ENCODE measurements at places on chromosomes 3 and 15. TPM values are rescaled to one million over a fixed set of nuclear protein-coding genes. Genes with fewer than 3 reads are reported as not detected.

Gene WDR49
- total RNA-seq: 0.08 TPM

Gene FILIP1L
- total RNA-seq: 8.5 TPM

Gene SERINC4
- total RNA-seq: not detected

Gene SCG5
- total RNA-seq: 100 TPM

Gene IQCH
- total RNA-seq: 1.3 TPM

Gene SLC9C1
- total RNA-seq: 0.70 TPM

Gene ZNF80
- total RNA-seq: not detected

Gene DNAH1
- total RNA-seq: 1.7 TPM

Gene LRRC31
- total RNA-seq: not detected

Gene RBP2
- not detected for total RNA-seq

Gene SMCO1
- not detected for total RNA-seq

Gene CA12
- 24.0 TPM for total RNA-seq

Gene BCL6
- total RNA-seq: 29.0 TPM

Gene PRR20G
- total RNA-seq: not detected
